ENCODE measurements at places on chromosomes 6 and 20. TPM values are rescaled to one million over a fixed set of nuclear protein-coding genes. Genes with fewer than 3 reads are reported as not detected.

GRCh38 chr20:37856932-37857660 lies 45.8 kb upstream of the VSTM2L start:
- H3K36me3 ChIP-seq, result no peaks in the 10 kb centered on the region
- DNase-seq, result no peak
- H3K27me3 ChIP-seq, result no peaks in the 10 kb centered on the region
- H3K27ac ChIP-seq, result no peak overlapping the region
- no peaks in the 10 kb centered on the region for H3K4me1 ChIP-seq

DNA sequence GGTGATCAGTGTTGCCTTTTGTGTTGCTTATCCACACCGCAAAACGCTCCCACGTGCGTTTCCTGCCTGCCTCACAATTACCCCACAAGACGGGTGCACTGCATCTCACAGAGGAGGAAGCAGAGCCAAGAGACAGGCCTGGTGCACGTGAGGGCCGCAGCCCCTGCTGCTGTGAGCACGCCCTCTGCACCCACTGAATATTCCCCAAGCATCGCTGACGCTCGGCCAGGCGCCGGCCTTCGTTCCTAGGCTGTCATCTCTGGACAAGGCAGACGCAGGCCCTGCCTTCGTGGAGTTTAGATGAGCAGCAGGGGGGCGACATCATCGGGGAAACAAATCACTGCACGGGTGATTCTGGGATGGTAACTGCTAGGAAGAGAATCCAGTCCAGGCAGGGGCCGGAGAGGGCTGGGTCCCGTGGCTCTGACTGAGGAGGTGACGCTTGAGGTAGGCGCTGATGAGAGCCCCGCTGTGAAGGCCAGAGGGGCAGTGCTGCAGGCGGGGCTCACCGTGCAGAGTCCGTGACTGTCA lies 162.4 kb upstream of the QKI start:
- no peak overlapping the region for H3K27ac ChIP-seq
- H3K27me3 ChIP-seq, result no peaks in the 10 kb centered on the region
- H3K36me3 ChIP-seq, result no peaks in the 10 kb centered on the region
- no peaks in the 10 kb centered on the region for H3K4me1 ChIP-seq
- no peak overlapping the region for H3K4me3 ChIP-seq

DNA sequence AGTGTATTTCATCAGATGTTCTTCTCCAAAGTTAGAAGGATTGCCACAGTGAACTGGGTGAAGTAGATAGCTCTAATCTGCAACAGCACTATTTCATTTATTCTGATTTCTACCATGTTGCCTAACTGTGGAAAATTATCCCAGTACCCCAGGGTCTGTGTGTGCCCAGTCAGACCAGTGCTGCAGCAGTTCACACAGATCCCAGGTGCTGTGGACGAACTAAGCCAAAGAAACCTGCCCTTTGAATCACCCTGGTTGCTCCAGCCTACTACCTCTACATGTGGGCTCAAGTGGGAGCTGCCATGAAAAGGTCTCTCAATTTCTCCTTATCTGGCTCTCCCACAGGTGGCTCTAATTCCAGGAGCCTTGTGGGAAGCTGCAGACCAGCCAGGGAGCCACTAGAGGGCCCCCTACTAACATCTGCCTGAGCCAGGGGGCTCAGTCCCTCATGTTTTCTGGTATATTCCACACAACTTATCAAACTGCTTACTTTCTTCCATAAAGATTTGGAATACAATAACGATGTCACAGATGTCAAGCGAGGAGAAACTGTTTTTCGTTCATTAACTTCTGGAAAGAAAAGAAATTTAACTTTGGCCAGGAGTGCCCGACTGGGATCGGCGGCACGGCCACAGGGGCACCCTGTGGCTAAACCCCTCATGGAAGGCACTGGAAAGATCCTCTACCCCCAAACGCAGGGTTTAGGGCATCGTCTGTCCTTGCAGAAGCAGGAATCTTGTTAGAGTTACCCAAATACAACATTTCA lies 31.6 kb upstream of the LY86 start:
- H3K27ac ChIP-seq, result no peak overlapping the region
- no peak overlapping the region for H3K4me3 ChIP-seq
- DNase-seq, result no peak
- no peaks in the 10 kb centered on the region for H3K27me3 ChIP-seq
- no peaks in the 10 kb centered on the region for H3K36me3 ChIP-seq
- H3K4me1 ChIP-seq, result no peaks in the 10 kb centered on the region

GRCh38 chr6:10429638-10430427 lies 15.0 kb upstream of the TFAP2A start:
- DNase-seq, result no peak
- no peak overlapping the region for H3K4me3 ChIP-seq
- H3K36me3 ChIP-seq, result no peaks in the 10 kb centered on the region

GTSF1L gene
- total RNA-seq, result not detected

GRCh38 chr6:43817192-43817591 lies 47.2 kb downstream of the VEGFA start:
- no peak for DNase-seq
- H3K36me3 ChIP-seq, result no peaks in the 10 kb centered on the region
- H3K27ac ChIP-seq, result no peak overlapping the region
- H3K27me3 ChIP-seq, result no peaks in the 10 kb centered on the region
- no peak overlapping the region for H3K4me3 ChIP-seq

LINC00237 gene
- not detected for total RNA-seq

GRCh38 chr6:12297363-12298016 lies 7.3 kb downstream of the EDN1 start:
- H3K36me3 ChIP-seq, result no peaks in the 10 kb centered on the region
- no peak overlapping the region for H3K4me3 ChIP-seq
- H3K27me3 ChIP-seq, result no peaks in the 10 kb centered on the region
- H3K4me1 ChIP-seq, result peaks cover 12% of the 10 kb centered on the region
- H3K27ac ChIP-seq, result no peak overlapping the region
- DNase-seq, result no peak

DNA sequence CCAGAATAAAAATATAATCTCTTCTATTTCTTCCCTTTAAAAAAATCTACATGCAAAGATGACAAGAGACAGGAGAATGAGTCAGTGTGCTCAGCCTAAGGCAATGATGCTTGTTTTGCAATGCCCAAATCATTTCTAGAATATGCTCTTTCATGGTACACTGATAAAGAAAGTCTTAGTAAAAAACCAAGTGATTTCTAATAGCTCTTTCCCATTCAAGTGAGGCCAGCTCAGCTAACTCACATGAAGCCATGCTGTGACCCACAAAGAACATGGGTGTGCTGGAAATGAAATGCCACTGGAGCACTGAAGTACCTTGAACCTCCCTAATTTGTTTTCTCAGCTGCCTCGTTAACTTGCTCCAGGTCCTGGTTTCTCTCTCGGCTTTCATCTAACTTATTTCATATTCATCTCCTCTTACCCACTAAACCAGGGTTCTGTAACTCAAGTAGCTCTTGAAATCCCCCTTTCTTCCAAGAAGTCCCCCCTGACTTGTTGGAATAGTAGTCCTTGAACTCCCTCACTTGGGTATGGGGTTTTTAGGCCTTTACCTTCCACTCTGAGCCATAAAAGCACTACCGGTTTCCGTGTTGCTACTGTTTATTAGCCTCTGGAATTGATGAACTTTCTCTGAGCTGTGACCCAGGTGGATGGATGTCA lies 92.7 kb downstream of the IRF4 start:
- no peak overlapping the region for H3K4me3 ChIP-seq
- DNase-seq, result no peak
- no peaks in the 10 kb centered on the region for H3K27me3 ChIP-seq

- no peak overlapping the region for H3K27ac ChIP-seq
- H3K4me3 ChIP-seq, result no peak overlapping the region
Observed at GRCh38 chr6:116355796-116356195, 15.0 kb upstream of the DSE start.

SYS1 gene
- total RNA-seq, result 44.9 TPM

GRCh38 chr6:89563866-89564265 lies 74.7 kb downstream of the LYRM2 start:
- no peak for DNase-seq
- H3K36me3 ChIP-seq, result no peaks in the 10 kb centered on the region

DNA sequence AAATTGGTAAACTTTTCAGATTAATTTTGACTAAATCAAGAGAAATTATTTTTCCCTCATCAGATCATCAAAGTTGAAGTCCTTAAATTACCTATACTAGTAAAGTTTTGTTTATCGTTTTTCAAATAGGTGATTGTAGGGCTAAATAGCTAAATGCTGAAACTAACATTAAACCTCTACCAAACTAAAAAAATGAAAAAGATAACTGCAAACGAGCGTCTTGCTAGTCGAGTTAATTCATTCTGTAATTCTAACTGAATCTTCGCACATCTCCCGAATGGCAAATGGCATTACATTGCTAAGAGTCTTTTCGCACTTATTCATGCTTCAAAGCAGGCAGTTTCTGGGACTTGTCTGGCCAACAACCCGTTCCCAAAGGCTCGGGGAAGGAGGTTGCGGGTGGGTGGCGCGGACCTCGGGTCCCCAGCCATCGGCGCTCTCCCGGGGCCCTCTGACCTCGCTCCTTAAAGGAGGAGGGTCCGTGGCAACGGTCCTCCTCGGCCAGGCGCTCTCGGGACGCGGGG lies 43.8 kb downstream of the POPDC3 start:
- peaks cover 20% of the 10 kb centered on the region for H3K4me1 ChIP-seq
- no peaks in the 10 kb centered on the region for H3K36me3 ChIP-seq
- DNase-seq, result no peak
- H3K27me3 ChIP-seq, result no peaks in the 10 kb centered on the region
- peak overlapping the region; percentile 79 for H3K27ac ChIP-seq

ANKRD6 gene
- 13.3 TPM for total RNA-seq
